ENCODE measurements at places on chromosomes 12 and 14. TPM values are rescaled to one million over a fixed set of nuclear protein-coding genes. Genes with fewer than 3 reads are reported as not detected.

Gene DENR
- 49.0 TPM for total RNA-seq

Gene ACVRL1
- total RNA-seq: not detected

Gene TSPAN19
- not detected for total RNA-seq

Gene TAMALIN
- total RNA-seq: 18.3 TPM

Gene EPYC
- not detected for total RNA-seq

Gene NID2
- total RNA-seq: 1.0 TPM

Gene INTS13
- total RNA-seq: 44.7 TPM

Gene CCDC38
- total RNA-seq: not detected

Gene ALDH1L2
- total RNA-seq: 0.13 TPM

Gene PTPRQ
- not detected for total RNA-seq

Gene CAPZA3
- total RNA-seq: not detected

Gene TTC6
- total RNA-seq: not detected

Gene OR4E2
- total RNA-seq: not detected
